Ovary (tissue), 10 donors: ENCODE measurements at places on chromosomes 13 and 19. TPM values are rescaled to one million over a fixed set of nuclear protein-coding genes. Genes with fewer than 3 reads are reported as not detected.
A peak's percentile ranks its signal among the peaks of the same experiment; 100 is the strongest.

ZNF625 gene
- polyA plus RNA-seq: 1.5 TPM

LIPE gene
- polyA plus RNA-seq: 7.9 TPM

IZUMO4 gene
- 31.7 TPM for polyA plus RNA-seq

IRGC gene
- polyA plus RNA-seq: not detected

AKT2 gene
- polyA plus RNA-seq: 82.0 TPM

RCBTB1 gene
- polyA plus RNA-seq: 28.0 TPM

- no peak for DNase-seq
These were observed 6.9 kb downstream of the CIB3 start for GRCh38 chr19:16166417-16166816.

GRCh38 chr13:93861818-93862217 lies 617.7 kb downstream of the DCT start:
- peak; percentile 17 for DNase-seq

GRCh38 chr19:39139305-39139874 lies 13.8 kb downstream of the PAK4 start:
- no peak for DNase-seq

- peak; percentile 25 for DNase-seq
These were observed 7.2 kb upstream of the TUBB4A start for GRCh38 chr19:6509118-6509971.

- no peak for DNase-seq
These were observed 87.8 kb downstream of the FNDC3A start for GRCh38 chr13:49063497-49063896.

DNA sequence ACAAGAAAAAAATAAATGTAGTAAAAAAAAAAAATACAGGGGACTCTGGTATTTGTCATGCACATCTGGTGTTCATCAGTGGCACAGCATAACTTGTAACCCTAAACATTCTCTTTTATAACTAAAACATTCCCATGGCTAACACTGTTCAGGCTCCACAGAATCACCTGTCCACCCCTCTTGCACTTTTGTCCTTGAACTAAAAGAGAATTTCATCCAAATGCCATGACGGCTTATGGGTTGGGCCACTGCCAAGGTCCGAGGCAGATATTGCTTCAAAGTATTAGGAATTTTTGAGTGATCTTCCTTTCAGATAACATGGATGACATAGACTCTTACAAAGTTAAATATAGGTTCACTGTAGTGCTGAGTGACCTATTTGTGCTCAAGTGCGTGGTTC lies 25.7 kb upstream of the SERP2 start:
- DNase-seq: no peak

DNA sequence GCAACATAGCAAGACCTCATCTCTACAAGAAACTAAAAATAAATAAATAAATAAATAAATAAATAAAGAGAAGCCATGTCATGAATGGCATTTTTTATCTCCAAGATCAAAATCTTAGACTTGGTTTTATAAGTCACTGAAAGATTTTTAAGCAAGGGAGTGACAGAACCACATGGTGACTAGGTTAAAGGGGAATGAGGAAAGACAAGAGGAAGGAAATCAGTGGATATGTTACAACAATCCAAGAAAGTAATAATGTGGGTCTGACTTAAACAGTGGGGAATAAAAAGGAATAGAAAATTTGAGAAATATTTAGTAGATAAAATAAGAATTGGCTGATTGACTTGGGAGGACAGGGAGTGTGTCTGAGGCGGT lies 18.8 kb upstream of the MED4 start:
- DNase-seq: no peak

- no peak for DNase-seq
These were observed 200.9 kb upstream of the TMTC4 start for GRCh38 chr13:100875392-100876043.

DNA sequence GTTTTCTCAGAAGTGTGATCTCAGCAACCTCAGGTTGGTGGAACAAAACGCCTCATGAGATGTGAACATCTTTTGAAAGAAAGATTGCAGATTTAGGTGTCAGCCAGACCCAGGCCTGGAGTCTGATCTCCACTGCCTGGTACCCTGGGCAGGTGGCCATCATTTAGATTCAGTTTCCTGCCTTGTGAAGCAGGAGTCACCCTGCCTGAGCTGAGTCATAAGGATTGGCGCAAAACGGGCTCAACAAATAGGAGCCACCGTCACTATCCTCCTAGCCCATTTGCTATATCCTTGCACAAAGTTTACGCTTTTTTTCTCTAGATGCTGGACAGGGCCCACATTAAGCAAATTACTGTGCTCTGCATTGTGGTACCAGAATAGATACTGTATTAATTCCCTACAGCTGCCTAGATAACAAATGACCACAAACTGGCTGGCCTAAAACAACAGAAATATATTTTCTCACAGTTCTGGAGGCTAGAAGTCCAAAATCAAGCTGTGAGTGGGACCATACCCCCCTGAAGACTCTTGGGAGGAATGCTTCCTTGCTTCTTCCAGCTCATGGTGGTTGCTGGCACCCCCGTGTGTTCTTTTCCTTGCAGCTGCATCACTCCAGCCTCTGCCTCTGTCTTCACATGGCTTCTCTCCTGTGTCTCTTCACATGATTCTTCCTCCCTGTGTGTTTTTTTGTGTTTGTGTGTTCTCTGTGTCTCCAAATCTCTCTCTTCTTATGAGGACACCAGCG lies 38.2 kb downstream of the TNFSF11 start:
- DNase-seq: no peak

GRCh38 chr13:71685072-71685471 lies 181.9 kb downstream of the DACH1 start:
- DNase-seq: no peak

- DNase-seq: no peak
These were observed 14.7 kb downstream of the GARRE1 start for GRCh38 chr19:34269081-34269480.

DNA sequence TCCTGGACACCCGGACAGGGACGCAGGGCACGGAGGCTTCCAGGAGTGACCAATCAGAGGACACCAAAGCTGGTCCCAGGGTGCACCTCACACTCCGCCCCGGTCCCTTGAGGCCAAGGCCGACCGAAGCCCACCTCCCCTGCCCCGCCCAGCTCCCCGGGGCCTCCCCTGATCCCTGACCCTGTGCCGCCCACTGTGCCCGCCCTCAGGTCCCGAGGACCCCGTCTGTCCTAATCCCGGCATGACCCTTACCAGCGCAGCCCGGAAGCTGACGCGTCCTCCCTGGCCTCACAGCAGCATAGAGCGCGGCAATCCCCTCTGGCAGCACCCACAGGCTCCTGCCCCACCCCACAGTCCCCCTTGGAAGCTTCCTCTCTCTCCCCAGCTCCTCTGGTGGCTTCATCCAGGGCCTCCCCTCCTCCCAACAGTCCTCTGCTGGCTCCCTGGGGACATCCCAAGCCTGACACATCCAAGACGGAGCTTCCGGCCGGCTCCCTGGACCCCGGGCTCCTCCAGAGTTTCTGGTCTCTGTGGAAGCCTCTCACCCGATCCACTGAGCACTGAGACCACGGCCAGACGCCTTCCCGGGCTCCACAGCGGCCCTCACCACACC lies 7.4 kb upstream of the CDC34 start:
- no peak for DNase-seq

GRCh38 chr13:105799155-105799554 lies 736.3 kb downstream of the EFNB2 start:
- DNase-seq: no peak

GRCh38 chr13:109998684-109999533 lies 212.5 kb upstream of the IRS2 start:
- no peak for DNase-seq

- DNase-seq: no peak
These were observed 1.7 kb upstream of the DLEU7 start for GRCh38 chr13:50845211-50845610.

GRCh38 chr13:98279473-98280175 lies 102.6 kb upstream of the RNF113B start:
- DNase-seq: no peak

DNA sequence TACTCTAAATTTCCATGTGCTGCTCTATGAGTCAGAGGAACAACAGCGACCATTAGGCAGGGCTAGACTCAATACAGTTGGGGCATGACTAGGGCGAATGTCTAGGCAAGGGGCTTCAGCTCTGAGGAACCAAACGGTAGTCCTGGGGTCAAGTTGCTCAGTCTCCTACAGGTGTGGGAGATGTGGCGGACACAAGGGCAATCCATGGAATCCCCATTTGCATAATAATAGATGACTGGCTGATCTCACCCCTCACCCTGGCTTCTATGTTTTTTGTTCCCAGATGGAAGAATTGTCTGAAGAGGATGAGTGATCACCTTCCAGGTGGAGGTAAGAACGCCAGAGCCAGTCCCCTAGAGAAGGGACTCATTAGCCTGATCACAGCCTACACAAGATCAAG lies 1048.2 kb upstream of the MIR17HG start:
- no peak for DNase-seq

- peak; percentile 86 for DNase-seq
These were observed 1.7 kb downstream of the IRS2 start for GRCh38 chr13:109784590-109785140.

DNA sequence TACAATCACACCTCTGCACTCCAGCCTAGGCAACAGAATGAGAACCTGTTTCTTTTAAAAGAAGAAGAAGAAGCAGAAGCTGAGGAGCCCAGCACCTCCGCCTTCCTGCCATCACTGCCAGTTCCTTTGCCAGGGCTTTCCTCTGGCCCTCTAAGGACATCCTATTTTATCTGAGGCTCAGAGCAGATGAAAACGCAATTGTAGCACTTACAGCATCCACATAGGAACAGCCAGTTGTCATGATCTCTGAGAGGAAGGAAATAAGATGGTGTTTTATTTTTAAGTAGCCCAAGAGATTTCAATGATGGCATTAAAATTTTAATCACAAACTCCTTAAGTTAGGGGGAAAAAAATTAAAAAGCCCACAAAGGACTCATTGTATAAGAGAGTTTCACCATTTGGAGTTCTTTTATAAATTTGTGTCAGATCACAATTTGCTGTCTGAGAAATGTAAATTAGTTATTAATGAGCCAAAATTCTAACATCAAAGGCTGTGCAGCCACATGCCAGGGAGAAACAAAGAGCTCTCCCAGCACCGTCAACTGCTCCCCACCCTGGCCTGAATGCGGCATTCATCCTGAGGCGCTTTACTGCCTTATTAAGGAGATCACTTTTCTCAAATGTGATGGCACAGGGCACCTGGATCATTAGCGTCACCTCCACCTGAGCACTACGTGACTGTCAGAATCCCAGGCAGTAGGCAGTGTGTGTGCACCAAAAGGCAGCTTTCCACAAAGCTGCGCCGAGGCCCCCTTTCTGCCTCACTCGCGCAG lies 393.0 kb downstream of the FOXO1 start:
- no peak for DNase-seq

- no peak for DNase-seq
These were observed 41.3 kb downstream of the RNASEH2B start for GRCh38 chr13:50950849-50951248.

DNA sequence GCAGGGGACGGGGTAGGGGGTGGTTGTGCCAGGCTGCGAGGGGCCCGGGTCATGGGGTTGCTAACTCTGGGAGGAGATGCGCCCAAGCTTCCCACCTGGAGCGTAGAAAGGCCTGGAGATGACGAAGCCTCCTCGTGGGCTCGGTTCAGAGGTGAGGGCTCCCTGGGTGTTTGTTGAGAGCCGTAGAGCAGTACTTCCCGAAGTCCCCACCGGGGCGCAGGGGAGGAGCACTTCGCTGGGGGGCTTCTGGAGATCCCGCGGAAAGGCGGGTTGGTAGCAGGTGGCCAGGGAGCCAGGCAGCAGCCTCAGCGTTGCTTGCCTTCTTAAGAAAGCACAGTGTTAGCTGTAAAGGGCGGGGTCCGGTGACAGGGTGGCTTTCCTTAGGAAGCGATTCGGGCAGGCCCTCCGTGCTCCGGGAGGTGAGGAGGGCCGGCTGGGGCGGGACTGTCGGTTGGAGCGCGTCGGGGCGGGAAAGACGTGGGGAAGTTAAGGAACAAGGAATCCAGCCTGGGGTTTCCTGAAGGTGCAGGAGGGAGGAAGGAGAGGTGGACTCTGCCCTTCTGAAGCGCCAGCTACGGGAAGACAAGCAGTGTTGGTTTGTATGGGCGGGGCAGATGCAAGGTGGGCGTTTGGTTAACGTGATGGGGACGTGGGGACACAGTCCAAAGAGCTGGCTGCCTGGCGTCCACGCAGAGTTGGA lies 3.3 kb downstream of the VSTM2B start:
- DNase-seq: no peak

- no peak for DNase-seq
These were observed 192.1 kb downstream of the KATNAL1 start for GRCh38 chr13:30115257-30115600.

- DNase-seq: no peak
These were observed 21.1 kb downstream of the FAM187B start for GRCh38 chr19:35207391-35207871.

- no peak for DNase-seq
These were observed 84.6 kb upstream of the FREM2 start for GRCh38 chr13:38602266-38602665.

- DNase-seq: no peak
These were observed 66.9 kb downstream of the MICU2 start for GRCh38 chr13:21537105-21537504.

DNA sequence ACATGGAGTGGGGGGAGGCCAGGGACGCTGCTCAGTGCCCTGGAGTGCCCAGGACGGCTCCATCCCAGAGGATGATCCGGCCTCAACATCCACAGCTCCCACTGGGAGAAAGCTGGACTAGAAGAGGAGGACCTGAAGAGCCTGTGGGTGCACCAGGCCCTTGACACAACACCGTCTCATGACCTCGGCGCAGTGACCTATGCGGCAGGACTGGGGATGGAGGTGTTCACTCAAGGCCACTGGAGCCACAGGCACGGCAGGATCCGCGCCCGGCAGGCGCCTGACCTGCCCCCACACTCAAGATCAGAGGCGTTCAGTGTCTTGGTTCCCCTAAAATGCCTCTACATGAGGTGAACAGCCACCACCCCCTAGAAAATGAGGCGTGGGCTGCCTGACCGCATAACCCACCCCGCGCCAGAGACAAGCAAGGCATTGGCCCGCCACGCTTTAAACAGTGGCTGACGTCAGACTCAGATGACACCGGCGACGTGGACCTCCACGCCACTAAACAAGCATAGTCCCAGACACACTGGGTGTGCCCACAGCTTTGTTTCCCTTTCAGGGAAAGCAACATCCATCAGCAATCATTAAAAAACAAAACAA lies 8.0 kb downstream of the SGTA start:
- DNase-seq: no peak

- no peak for DNase-seq
These were observed 1198.8 kb upstream of the SPRY2 start for GRCh38 chr13:81539643-81540150.

DNA sequence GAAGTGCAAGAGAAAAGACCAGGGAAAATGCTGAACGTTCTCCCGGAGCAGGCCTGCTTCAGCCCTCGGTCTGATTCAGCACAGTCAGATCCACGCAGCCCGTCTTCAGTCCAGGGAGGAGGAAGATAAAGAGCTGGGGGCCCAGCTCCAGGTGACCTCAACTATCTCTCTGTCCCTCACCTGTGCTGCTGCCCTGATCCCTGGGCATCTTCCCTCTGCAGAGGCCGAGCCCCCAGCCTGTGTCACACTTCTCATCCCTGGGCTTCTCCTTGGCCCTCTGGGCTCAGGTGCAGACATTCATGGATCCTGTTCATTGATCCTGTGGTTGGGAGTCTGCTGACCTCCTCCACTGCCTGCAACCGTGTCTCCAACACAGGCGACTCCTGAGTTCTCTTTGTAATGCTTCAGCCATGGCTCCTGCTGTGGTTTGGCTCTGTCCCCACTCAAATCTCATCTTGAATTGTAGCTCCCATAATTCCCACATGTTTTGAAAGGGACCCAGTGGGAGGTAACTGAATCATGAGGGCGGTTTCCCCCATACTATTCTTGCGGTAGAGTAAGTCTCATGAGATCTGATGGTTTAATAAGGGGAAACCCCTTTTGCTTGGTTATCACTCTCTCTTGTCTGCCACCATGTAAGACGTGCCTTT lies 27.9 kb downstream of the COL4A2 start:
- DNase-seq: peak; percentile 10
